ENCODE measurements at places on chromosomes 13 and 19.

- DNase-seq, result no peak
These were observed 42.1 kb upstream of the UQCRFS1 start for GRCh38 chr19:29255006-29255405.

GRCh38 chr13:105063676-105064075 is 1471.8 kb downstream of the EFNB2 start:
- DNase-seq, result no peak

- no peak for DNase-seq
These were observed 57.8 kb downstream of the MBNL2 start for GRCh38 chr13:97279913-97280312.

- peak; percentile 99 for DNase-seq
These were observed 19.7 kb downstream of the RFX1 start for GRCh38 chr19:13986348-13986904.

GRCh38 chr19:43956827-43957226 is 5.8 kb downstream of the ZNF221 start:
- no peak for DNase-seq

GRCh38 chr13:92658293-92658692 is 568.3 kb upstream of the GPC6 start:
- no peak for DNase-seq

DNA sequence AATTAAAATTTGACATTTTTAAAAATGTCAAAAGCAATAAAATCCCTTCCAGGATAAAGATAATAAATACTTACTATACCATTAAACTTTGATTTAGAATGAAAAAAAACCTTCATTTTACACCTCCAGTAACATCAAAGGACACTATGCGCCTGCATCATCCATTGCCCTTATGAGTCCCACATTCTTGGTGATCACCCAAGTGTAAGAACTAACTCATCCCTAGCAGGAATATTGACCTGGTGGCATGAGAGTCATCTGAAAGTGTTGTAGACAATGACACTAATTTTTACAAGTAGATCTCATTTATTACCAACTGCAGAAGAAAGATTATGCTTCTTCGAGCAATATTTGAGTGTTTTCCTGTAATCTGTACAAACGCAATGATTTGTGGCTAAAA is 1128.9 kb downstream of the EFNB2 start:
- no peak for DNase-seq

All from effector CD4-positive, alpha-beta T cell (primary cell).